ENCODE measurements at places on chromosomes 13 and 19.
A peak's percentile ranks its signal among the peaks of the same experiment; 100 is the strongest.

GRCh38 chr13:32314271-32315237, 609 bp downstream of the ZAR1L start:
- no peak for DNase-seq

GRCh38 chr13:31131470-31131961, 30.2 kb downstream of the HSPH1 start:
- DNase-seq = no peak

GRCh38 chr13:38661010-38661675, 25.7 kb upstream of the FREM2 start:
- no peak for DNase-seq

- no peak for DNase-seq
Measured at GRCh38 chr13:38824342-38824741, 137.5 kb downstream of the FREM2 start.

- no peak for DNase-seq
Measured at GRCh38 chr13:52779103-52779502, 39.5 kb upstream of the CNMD start.

DNA sequence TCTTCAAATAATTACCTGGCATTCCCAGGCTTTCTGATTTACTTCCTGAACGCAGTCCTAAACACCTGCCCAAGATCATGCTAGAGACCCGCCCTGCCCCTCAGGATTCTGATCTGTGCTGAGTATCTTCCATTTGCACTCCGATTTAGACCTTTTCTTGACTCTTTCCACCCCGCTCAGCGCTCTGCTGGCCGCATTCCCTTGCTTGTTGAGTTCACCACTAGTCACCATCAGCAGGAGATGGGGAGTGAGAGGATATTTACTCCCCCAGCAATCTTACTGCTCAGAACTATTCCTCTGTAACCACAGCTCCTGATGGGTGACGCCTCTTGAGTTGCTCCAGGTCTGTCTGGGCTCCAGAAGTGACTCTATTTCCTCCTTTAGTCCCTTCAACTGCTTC, 419.4 kb upstream of the MIR17HG start:
- no peak for DNase-seq

GRCh38 chr19:28864577-28865042, 348.3 kb downstream of the UQCRFS1 start:
- DNase-seq = peak; percentile 65

DNA sequence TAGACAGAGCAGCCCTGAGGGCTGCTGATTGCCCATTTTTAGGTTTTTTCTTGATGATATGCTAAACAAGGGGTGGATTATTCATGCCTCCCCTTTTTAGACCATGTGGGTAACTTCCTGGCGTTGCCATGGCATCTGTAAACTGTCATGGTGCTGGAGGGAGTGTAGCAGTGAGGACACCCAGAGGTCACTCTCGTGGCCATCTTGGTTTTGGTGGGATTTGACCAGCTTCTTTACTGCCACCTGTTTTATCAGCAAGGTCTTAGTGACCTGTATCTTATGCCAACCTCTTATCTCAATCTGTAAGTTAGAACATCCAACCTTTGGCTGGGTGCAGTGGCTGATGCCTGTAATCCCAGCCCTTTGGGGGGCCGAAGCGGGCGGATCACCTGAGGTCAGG, 148.0 kb downstream of the PTPRS start:
- DNase-seq = no peak

DNA sequence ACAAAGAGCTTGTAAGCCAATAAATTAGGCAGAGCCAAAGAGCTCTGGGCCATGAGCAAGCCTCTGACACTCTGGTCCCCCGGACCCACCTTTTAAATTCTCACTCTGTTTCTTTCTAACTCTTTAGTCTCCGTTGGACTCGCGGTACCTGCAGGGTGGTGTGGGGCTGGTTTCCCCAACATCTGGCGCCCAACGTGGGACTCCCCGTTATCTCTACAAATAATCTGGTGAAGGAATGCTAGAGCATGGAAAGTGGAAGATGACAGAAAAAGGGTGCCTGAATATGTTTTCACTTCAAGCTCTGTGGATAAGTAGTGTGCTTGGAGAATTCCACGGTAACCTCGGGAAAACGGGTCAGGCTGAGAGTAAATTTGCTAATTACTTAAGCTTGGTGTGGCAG, 36.5 kb upstream of the CYP2B6 start:
- no peak for DNase-seq

GRCh38 chr13:73195091-73195490, 136.3 kb downstream of the KLF5 start:
- DNase-seq = no peak

GRCh38 chr13:25179832-25180774, 8.0 kb upstream of the AMER2 start:
- DNase-seq = no peak

Measured in NCI-H1092 treated with DMSO at 0.1 percent for 48 hours (cell line).